ENCODE measurements at places on chromosomes 11 and 22.

DNA sequence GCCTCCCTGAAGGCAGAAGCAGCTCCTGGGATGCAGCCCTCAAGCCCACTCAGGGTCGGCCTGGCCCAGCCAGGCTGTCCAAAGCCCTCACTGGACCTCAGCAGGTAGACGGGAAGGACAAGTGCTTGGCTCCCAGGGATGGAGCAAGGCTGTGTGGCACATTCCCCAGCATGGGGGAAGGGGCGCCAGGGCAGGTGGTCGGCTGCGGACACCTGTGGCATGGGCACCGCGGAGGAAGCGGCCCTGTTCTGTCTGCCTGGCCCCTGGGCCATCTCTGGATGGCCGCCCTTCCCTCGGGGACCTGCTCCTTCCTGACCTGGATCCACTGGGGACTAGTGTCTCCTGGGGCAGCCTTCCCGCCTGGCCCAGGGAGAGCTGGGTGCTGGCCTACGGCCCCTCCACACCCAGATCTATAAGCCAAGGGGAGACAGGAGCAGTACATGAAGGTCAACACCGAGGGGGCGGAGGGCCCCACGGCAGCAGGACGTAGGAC, 26.0 kb downstream of the CHID1 start:
- H3K36me3 ChIP-seq = peaks cover 11% of the 10 kb centered on the region
- H3K4me1 ChIP-seq = no peaks in the 10 kb centered on the region
- no peak for DNase-seq
- H3K27ac ChIP-seq = no peak overlapping the region
- no peak overlapping the region for H3K4me3 ChIP-seq
- H3K27me3 ChIP-seq = no peaks in the 10 kb centered on the region

DNA sequence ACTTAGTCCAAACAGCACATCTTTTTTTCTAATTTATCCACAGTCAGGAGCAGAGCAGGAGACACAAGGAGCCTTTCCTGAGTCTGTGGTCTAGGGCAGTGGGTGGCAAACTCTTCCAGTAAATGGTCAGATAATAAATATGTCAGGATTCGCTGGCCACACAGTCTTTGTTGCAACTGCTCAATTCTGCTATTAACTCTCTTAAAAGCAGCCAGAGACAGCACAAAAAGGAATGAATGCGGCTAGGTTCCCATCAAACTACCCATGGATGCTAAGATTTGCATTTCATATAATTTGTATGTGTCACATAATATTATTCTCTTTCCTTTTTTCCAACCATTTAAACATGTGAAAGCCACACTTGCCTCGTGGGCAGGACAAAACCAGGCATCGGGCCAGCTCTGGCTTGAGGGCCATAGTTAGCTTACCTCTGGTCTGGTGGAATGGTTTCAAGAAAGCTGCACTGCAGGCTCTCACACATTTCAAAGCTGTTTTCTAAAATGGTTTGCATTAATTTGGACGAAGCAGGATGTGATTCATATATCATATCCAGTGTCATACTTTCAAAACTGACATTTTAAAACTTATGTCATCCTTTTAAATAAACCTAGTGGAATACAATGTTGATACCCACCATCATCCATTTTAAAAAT, 64.7 kb upstream of the CD5 start:
- DNase-seq = no peak
- no peaks in the 10 kb centered on the region for H3K36me3 ChIP-seq
- H3K4me1 ChIP-seq = no peaks in the 10 kb centered on the region

DNA sequence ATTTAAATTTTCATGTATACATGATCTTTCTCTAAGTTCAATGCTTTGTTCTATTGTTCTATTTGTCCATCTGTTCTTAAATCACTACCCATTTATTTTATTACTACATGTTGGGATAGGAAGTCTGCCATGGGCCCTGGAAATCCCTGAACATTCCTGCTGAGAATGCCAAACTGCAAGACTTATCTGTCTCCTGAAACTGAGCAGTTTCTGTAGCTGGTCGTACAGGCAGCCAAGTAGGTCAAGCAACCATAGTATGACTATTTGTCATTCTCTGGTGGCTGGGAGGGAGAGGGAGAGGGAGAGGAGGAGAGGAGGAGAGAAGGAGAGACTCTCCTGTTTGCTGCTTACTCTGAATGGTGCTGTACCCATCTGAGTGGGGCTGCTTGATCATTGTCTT, 82.8 kb upstream of the SNX19 start:
- no peak for DNase-seq
- no peaks in the 10 kb centered on the region for H3K36me3 ChIP-seq
- H3K27me3 ChIP-seq = no peaks in the 10 kb centered on the region
- no peak overlapping the region for H3K4me3 ChIP-seq

- no peak overlapping the region for H3K27ac ChIP-seq
- no peak for DNase-seq
- no peak overlapping the region for H3K4me3 ChIP-seq
- H3K27me3 ChIP-seq = peaks cover 2% of the 10 kb centered on the region
These were observed 5.0 kb upstream of the LMO2 start for GRCh38 chr11:33896911-33897310.

DNA sequence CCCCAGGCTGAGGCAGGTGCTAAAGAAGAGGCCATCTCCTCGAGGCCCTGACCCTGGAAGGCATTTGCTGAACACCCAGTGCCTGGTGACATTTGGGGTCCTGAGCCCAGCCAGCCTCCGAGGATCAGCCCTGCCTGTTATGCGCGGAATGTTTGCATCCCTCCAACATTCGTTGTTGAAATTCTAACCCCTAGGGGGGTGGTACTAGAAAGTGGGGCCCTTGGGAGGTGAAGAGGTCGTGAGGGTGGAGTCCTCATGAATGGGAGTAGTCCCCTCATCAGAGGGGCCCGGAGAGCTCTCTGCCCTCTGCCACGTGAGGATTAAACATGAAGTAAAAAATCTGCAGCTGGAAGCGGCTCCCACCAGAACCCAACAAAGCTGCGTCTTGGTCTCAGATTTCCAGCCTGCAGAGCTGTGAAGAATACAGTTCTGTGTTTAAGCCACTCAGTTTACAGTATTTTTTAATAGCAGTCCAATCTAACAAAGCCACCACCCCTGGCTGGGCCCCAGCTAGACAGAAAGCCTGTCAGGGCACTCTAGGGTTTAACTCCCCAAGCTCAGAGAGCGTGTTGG, 35.3 kb upstream of the SEPTIN5 start:
- no peaks in the 10 kb centered on the region for H3K36me3 ChIP-seq
- no peak overlapping the region for H3K27ac ChIP-seq
- no peaks in the 10 kb centered on the region for H3K4me1 ChIP-seq
- DNase-seq = no peak

DNA sequence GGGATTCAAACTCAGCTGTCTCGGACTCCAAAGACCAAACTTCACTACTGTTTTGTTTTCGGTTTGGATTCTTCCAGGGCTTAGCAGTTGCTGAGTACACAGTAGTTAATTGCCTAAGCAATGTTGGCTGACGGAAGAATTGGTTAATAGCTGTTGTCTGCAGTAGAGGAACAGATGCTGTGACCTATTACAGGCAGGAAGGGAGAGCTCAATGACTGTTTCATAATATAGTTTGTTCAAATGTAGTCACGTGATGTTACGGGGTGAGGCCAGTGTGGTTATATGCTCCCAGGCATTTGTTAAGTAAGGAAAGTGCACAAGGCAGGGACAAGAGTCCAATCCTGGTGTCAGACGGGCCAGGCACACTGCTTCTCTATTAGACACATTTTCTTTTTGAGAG, 222.6 kb upstream of the CCDC90B start:
- DNase-seq = peak; percentile 78
- H3K27me3 ChIP-seq = no peaks in the 10 kb centered on the region
- no peak overlapping the region for H3K4me3 ChIP-seq
- H3K27ac ChIP-seq = peak overlapping the region; percentile 11
- H3K36me3 ChIP-seq = no peaks in the 10 kb centered on the region

DNA sequence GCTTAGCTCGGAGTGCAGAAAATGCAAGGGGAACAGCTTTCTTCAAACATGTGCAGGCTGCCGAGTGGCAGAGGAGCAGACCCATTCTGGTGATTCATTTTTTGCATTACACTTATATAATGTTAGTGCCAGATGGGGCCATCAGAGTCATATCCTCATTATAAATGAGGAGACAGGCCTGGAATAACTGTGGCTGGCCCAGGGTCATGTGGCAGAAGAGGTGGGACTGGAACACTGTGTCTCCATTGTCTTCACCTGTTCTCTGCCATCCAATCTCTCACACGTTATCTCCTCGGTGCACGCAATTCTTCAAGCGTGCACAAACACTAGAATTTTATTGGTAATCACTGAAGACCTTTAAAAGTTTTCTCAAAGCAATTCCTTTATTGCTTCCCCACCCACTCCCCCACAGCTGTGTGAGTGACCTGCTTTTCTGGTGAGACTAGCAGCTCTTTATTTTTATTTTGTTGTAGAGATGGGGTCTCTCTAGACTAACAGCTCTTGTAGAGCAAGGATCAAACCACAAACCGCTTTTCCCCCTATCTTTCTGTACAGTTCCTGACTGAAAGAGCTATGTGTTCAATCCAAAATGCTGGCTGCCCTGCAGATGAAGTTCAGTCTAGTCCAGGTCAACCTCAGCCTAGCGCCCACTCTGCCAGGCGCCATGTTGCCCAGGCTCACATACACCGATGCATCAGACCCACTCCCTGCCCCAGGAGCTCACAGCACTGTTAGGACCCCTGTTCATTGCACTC, 75.3 kb downstream of the ST3GAL4 start:
- H3K4me3 ChIP-seq = no peak overlapping the region
- no peak overlapping the region for H3K27ac ChIP-seq
- no peak for DNase-seq
- no peaks in the 10 kb centered on the region for H3K27me3 ChIP-seq
- peaks cover 12% of the 10 kb centered on the region for H3K4me1 ChIP-seq

GRCh38 chr11:67083786-67084366, 27.2 kb downstream of the RHOD start:
- H3K27me3 ChIP-seq = no peaks in the 10 kb centered on the region
- H3K4me1 ChIP-seq = peaks cover 16% of the 10 kb centered on the region
- no peak overlapping the region for H3K27ac ChIP-seq
- DNase-seq = no peak

DNA sequence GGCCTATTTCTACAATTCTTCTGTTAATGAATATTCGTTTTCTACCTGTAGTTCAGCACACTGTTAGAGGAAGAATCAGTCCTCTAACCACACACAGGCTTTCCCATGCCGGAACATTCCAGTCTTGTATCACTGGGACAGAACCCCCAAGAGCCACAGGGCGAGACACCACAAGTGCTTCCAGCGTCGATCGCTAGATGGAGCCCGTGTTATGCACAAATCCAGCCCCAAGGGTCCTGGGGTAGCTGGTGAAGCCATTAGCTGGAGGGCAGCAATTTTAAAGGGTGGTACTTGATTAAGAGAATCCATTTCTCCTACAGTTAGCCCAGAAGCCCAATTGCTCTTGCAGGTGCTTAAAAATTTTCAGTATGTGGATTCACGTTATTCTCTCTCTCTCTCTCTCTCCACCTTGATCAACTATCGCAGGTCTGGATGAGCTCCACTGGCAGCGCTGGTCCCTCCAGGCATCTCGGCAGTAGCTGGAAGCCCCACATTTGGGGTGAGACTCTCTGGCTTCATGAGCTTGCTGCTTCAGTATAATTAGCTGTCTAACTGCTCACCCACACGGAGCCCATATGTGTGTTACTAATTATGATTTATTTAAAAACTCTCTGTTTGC, 148.2 kb upstream of the SNX19 start:
- no peak overlapping the region for H3K4me3 ChIP-seq
- H3K4me1 ChIP-seq = no peaks in the 10 kb centered on the region
- no peaks in the 10 kb centered on the region for H3K27me3 ChIP-seq
- H3K36me3 ChIP-seq = no peaks in the 10 kb centered on the region

DNA sequence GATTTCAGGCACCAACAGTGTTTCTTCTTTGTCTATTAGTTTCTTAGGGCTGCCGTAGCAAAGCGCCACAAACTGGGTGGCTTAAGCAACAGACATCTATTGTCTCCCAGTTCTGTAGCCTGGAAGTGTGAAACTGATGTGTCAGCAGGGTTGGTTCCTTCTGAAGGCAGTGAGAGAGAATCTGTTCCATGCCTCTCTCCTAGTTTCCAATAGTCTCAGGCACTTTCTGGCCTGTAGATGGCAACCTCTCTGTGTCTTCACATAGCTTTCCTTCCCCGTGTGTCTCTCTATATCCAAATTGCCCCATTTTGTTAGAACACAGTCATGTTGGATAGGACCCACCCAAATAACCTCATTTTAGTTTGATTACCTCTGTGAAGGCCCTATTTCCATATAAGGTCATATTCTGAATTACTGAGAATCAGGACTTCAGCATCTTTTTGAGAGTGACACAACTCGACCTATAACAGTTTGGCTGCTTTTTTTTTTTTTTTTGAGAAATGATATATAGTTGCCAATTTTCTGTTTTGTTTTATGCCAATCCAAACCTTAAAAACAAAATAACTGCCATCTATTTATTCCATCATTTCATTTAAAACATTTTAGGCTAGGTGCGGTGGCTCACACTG, 108.2 kb downstream of the SLC36A4 start:
- H3K27ac ChIP-seq = no peak overlapping the region
- no peak overlapping the region for H3K4me3 ChIP-seq
- no peaks in the 10 kb centered on the region for H3K27me3 ChIP-seq
- no peaks in the 10 kb centered on the region for H3K36me3 ChIP-seq
- DNase-seq = peak; percentile 17

GRCh38 chr22:39814899-39815298, 78.7 kb downstream of the ENTHD1 start:
- no peak overlapping the region for H3K4me3 ChIP-seq
- H3K36me3 ChIP-seq = no peaks in the 10 kb centered on the region
- no peak for DNase-seq
- H3K4me1 ChIP-seq = no peaks in the 10 kb centered on the region
- H3K27ac ChIP-seq = no peak overlapping the region
- H3K27me3 ChIP-seq = no peaks in the 10 kb centered on the region

DNA sequence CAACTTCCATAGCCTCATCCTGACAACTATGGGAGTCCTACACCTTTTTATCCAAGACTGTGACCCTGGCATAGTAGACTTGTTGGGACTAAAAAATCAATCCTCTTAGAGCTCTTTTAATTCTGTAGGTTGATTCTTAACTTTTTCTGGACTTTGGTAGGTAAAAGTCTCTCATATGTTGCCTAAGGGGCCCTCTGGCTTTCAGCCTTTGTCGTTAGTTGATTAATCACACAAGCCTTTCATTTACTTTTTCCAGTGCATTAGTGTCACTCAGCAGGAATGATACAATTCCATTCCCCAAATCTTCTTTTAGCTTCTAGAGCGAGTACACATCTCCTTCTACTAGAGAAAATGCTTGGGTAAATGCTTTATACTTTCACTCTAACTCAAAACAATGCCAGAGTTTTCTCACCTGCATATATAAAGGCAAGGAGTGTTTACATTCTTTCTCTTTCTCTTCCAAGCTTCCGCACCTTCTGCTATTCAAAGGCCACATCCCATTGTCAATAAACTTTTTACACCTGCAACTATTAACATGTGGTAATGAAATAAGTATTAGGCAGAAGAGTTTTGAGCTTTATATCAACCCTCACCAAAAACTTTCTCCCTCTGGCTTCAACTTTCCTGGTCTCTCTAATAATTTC, 516.6 kb downstream of the FAM181B start:
- H3K4me1 ChIP-seq = no peaks in the 10 kb centered on the region
- no peaks in the 10 kb centered on the region for H3K36me3 ChIP-seq
- no peak overlapping the region for H3K27ac ChIP-seq
- H3K27me3 ChIP-seq = no peaks in the 10 kb centered on the region
- no peak for DNase-seq
- no peak overlapping the region for H3K4me3 ChIP-seq

GRCh38 chr11:56716379-56716854, 17.5 kb downstream of the OR9G1 start:
- H3K27me3 ChIP-seq = no peaks in the 10 kb centered on the region
- no peaks in the 10 kb centered on the region for H3K4me1 ChIP-seq
- no peak overlapping the region for H3K4me3 ChIP-seq

Data from HepG2 (cell line).